Suprapubic skin (tissue), 4 donors: ENCODE measurements at places on chromosomes 4 and X. TPM values are rescaled to one million over a fixed set of nuclear protein-coding genes. Genes with fewer than 3 reads are reported as not detected.

DNA sequence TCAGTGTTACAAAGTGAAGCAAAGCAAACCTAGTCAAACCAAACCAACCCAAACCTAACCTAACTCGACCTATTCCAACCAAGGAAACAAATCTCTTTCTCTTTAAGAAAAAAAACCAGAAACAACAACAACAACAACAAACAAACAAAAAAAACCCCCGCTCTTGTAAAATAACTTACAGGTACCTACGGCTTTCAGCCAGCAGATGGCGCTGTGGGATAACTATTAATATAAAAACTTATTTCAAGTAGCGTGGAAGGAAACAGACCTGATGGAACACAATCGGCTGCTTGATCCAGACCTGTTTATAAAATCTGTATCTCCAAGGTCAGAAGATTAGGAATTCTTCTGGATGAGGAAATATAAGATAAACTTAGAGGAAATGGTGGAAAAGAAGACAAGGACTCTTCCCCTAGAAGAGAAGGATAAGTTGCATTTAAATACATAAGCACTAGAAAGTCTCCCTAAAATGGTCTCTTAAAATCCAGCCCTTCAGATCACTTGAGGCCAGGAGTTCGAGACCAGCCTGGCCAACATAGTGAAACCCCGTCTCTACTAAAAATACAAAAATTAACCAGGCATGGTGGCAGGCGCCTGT, 34.4 kb upstream of the CDKL5 start:
- no peak for DNase-seq

DNA sequence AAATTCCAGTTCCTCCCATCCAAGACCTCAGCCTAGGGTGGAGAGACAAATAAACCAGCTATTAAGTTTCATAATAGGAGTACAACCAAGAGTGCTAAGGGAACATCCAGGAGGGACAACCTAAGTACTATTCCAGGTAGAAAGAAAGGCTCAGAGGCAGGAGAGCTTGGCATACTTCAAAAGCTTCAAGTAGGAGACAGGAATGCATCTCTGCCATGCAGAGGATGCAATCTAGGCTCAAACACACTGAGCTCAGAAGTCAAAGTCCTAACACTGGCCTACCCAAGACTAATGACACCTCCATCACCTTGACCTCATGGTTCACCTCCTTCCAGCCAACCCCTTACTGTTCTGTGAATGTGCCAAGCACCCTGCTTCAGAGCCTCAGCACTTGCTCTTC, 8.1 kb downstream of the WDFY3 start:
- DNase-seq = no peak

Gene NIPAL1
- total RNA-seq = 32.1 TPM

Gene IL2RG
- 2.6 TPM for total RNA-seq

GRCh38 chr4:151485541-151486131, 76.7 kb downstream of the FHIP1A start:
- DNase-seq = no peak

DNA sequence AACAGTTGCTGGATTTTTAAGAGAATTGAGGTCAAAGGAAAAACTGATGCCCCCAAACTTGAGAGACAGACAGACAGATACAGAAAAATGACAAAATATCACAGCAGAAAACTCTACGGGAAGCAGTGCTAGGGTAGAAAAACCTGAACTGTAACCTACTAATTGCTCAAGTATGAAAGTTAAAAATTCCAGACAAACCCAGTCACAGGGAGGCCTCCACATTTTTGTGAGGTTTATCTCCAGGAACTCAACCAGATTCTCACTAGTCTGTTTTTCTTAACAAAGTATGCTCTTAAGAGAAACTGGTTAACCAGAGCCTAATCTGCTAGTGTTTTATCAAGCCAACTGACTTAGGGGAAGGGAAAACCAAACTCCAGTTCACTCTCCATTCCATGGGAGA, 19.9 kb upstream of the PPP3CA start:
- no peak for DNase-seq

DNA sequence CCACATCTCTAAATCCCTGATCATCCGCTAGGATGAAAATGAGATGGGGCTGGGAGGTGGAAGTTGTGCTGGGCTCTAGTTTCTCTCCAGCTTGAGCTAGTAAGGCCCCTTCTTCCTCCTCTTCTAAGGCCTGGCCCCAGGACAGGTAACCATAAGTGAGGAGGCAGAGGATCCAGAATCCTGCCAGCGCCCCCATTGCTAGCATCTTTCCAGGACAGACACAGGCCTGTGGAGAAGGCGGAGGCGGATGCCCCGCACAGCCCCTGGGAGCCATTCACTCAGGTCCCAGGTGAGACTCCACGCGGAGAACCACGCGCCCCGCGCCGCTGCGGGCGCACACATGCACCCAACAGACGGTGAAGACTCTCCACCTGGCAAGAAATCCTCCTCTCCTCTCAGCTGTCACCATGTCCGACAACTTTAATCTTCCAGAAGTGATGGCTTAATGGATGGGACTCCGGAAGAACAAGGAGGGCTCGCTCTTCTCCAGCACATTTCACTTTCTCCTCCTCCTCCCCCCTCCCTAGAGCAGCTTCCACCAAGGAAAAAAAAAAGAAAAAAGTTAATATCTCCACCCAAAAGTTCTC, 793 bp downstream of the ARSJ start:
- DNase-seq = no peak
